ENCODE measurements at places on chromosomes 1 and 21. TPM values are rescaled to one million over a fixed set of nuclear protein-coding genes. Genes with fewer than 3 reads are reported as not detected.

The KRTAP8-1 gene
- total RNA-seq, result not detected

The COL9A2 gene
- total RNA-seq, result 7.1 TPM

The SEMA4A gene
- 1.8 TPM for total RNA-seq

The CASZ1 gene
- under 0.01 TPM for total RNA-seq

The CNN3 gene
- 289 TPM for total RNA-seq

The DNASE2B gene
- total RNA-seq, result not detected

Data from smooth muscle cell of trachea (primary cell).